ENCODE measurements at places on chromosomes 7 and 10.

DNA sequence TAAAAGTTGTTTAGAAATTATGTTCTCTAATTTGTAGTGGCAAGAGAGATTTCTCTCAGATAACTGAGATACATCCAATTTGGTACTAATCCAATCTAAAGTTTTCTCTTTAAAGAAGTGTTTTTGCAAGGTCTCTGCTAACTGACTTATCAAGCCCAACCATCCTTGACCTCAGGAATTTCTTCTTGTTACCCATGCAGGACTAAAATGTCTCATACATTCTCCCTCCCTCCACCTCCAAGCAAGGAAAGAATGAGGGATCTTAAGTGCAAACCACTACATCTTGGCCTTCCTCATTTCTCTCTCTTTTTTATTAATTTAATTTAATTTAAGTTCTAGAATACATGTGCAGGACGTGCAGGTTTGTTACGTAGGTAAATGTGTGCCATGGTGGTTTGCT, 12.8 kb downstream of the NRAP start:
- no peak for DNase-seq

DNA sequence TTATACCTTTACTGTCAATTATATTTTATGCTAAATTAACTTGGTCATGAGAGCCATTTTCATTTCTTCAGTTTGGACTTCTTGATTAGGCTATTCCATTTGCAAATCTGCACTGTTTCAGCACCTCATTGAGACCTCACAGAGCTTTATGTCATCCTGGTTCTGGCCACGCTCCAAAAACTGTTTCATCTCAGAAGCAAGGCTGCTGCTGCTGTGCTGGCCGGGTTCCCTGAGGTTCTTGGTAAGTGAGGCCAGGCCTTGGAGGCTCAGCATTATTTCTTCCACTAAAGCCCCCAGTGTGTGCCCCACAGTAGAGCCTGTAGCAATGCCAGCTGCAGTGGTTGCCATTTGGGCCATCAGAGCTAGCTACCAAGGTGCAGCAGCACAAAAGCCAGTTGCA, 7.8 kb upstream of the ZNF485 start:
- no peak for DNase-seq

DNA sequence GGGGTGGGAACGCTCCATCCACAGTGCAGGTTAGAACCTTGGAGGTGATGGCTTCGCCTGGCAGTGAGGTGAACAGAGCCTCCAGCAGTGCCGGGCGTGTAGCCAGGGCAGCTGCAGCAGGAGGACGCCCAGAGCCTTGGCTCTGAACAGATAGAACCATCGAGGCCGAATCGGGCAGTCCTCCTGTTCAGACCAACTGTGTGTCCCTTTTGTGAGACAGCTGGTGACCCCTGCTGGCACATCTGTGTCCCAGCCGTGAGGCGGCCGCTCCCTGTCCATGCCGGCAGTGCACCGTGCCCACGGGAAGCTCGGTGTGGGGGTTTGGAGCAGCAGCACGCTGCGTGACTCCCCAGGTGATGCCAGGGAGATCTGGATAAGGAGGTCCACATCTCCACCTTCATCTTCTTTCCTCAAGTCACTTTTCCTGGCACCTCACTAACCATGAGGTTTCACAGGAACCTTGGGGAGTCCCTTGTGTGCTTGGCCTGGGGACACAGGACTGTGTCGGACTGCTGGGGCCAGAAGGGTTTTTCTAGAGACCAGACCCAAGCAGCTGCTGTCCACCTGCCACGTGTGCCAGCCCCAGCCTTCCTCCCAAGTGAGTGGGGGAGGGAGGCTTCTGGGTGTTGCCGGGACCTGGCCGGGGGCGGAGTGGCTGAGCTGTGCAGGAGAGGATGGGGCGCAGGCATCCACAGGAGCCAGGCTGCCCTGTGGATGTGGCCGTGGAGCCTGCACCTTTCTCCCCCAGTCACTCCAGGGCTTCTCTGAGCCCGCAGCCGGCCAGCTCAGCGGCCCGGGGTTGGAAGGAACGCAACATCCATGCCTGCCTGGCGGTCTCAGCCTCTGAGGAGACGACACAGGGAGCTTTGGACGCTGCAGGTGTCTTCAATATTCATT, 69.4 kb downstream of the DNAJB6 start:
- no peak for DNase-seq

- peak; percentile 89 for DNase-seq
These were observed 6.9 kb downstream of the C10orf62 start for GRCh38 chr10:97596101-97597082.

DNA sequence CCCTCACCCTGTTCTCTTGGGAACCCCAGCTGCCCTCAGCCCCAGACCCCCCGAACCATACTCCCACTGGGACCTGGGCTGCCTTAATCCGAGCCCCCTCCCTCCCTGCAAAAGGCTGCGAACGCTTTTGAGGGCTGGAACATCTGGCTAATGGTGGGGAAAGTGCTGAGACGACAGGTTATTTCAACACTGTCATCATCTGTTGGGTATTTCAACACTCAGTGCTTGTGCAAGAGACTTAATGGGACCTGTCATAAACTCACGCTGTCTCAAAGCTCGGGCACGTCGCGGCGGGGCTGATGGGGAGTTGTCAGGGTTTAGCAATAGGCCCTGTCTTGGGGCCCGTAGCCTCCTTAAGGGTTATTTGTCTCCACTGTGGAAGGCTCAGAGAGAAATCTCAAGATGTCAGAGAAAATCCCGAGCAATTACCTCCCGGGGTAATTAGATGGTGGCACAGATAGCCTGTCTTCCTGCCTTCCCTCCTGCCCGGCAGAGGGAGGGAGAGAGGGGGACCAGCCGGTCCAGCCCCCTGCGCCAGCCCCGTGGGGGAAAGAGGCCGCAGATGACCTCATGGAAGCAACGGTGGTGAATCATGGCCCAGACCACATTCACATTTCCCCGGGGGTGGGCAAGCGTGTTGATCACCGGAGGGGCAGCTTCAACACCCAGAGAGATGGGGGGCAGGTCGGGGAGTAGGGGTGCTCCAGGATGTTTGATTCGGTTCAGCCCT, 88.7 kb upstream of the MYL10 start:
- DNase-seq: no peak

DNA sequence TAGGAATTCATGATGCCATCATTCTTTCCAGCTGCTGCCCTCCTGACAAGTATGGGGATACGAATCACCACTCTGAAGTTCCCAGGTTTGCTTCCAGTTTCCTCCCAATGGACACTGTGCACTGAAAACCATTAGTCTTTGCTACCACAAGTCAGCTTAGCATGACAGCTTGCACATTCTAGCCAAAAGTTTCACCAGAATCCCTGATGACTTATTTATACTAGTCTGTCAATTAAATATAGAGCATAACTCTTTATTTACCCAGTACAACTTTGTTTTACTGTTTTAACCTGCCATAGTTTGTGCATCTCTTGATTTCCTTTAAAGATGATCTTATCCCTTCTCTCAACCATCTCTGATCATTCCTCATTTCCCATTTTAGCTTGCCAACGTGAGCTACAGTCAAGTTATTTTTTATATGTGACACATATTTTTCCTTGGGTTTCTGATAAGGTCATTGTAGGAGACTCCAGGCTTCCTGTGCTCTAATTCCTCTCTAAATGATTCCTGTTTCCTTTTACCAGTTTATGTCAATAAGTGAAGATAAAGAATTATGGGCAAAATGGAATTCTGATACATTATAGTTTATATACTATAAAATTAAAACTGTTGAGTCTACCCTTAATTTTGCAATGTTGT, 167.5 kb upstream of the MEOX2 start:
- peak; percentile 25 for DNase-seq

DNA sequence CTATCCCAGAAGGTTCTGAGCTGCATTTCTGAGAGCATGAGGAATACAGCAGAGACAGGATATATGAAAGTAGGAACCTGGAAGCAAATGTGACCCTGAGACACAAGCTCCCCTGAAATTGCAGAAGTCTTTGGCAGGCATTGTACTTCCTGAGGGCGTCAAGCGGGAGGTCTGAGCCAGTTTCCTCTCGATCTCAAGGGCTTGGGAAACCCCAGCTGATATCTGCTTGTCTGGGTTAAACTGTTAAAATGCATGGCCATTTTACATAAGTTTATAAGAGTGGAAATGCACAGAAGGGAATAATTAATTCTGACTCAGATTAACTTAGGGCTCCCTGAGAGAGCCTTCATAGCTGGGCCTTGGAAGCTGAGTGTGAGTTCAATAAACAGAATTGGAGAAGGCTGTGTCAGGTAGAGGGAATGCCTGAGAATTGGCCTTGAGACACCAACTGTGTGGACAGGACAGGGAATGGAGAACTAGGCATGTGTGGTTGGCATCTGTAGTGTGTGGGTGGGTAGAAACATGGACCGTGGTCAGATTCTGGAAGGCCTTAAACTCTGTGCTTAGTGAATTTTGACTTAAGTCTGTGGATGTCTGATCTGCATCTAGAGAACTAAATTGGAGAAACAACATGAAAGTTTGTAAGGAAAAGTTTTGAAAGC, 53.3 kb downstream of the WIPF3 start:
- DNase-seq: no peak

DNA sequence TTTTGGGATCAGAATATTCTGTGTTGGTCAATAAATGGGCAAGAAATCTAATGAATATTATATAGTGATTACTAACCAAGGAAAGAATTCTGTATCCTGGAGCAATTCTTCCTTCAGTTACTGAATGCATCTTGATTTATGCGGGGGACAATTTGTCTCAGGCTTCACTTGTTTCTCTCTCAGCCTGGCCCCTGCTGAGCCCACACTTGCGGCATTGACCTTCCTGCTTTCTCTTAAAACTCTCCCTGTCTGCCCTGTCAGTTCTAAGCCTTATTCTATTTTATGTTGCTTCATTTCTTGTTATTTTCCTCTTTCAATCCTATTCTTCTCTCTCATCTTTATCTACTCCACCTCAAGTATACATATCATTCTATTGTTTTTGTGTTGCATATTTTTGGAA, 122.1 kb upstream of the TPK1 start:
- DNase-seq: no peak

DNA sequence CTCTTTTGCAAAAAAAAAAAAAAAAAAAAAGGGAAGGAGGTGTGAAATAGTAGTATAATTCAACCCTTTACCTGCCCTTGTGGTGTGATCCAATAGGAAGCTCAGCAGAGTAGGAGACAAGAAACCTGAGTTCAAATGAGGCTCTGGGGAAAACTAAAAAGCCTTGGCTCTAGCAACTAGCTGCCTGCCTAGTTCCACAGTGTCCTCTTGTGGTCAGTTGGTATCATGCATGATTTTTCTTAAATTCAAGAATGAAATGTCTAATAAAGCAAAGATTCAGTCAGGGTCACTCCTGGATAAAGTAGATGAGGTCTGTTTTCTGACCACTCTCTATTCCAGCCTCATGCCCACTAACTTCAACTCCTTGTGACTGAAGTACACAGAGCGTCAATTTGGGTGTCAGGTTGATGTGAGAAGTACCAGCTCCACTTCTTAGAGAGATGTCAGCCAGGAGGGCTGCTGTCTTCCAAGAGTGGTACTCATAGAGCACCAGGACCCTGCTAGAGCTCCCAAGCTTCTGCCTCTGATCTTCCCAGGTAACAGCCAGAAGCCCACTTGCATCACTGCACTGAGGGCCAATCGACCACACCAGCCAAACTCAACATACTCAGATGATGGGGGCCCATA, 10.5 kb downstream of the LSM5 start:
- peak; percentile 68 for DNase-seq

DNA sequence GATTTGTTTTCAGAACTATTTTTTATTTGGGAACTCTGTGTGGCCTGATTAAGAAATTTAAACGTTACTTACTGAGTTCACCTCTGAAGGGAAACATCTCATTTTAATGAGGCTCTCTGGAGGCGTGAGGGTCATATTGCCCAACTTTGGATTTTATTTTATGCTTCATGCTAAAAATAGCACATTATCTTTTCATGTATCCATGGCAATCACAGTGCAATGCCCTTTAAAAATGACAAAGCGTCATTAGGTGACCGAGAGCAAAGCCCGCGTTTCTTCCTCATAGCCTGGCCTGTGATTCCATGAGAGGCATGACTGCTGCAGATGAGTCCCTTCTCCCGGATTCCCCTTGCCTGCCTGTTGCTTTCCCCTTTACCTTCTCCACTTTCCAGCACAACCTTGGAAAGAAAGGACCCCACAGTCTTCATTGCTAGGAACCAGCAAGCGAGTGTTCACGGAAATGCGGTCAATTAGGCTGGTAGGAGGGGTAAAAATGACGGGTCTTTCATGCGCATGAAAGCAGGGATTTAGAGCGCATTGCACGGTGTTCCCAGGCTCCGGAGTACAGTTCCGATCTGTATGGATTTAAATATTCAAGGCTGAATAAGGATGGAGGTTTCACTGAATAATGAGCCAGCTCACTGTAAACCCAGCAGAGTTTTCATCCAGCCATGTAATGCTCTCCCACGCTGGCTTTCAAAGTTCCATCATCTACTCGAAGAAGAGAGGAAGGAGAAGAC, 98.2 kb upstream of the PITRM1 start:
- no peak for DNase-seq

DNA sequence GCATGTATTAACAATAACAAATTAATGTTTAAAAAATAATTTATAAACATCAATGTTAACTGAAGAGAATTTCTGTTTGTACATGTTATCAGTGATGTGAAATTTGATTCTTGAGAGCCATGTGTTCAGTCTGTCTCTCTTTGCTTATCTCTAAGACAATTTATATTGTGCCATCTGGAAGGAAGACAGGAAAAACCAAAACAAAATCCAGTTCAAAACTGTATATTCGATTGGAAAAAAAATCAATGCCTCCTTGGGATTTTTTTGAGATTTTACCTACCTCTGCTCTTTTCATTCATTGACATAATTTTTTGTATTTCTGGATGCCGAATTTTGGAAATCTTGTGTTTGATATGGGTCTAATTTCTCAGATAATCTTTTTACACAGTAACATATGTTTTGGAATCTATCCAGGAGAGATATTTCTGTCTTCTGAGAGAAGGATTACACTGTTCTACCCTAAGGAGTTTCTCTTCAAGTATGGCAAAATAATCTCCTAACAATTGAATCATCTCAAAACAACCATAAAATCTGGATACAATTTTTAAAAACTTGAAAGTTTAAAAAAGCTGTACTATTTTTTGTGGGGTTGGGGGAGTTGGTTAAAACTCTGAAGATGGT, 311.9 kb upstream of the GNAI1 start:
- DNase-seq: no peak

GRCh38 chr10:100697631-100698030, 47.8 kb upstream of the PAX2 start:
- DNase-seq: no peak

- no peak for DNase-seq
These were observed 156.4 kb downstream of the PRPF18 start for GRCh38 chr10:13743101-13743693.

GRCh38 chr7:21898265-21898930, 47.3 kb downstream of the CDCA7L start:
- DNase-seq: no peak

DNA sequence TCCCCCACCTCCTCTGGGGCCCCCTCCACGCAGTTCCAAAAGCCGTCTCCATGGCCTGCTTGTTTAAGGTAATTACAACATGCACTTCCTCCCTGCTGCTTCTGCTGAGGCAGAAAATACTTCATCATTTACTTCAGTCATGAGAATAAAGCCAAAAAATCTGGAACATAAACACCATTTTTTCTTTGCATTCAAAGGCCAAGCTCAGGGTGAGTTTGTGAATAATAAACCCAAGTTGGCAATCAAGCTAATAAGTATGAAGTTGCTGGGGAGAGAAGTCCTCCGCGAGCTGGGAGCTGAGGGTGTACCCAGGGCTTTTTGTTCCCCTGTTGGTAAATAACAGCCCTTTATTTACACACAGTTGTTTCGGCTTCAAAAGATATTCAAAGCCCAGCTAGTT, 70.5 kb downstream of the FAM204A start:
- no peak for DNase-seq
